Fibroblast of skin of left quadriceps (primary cell): ENCODE measurements at places on chromosomes 16 and 17.
A peak's percentile ranks its signal among the peaks of the same experiment; 100 is the strongest.

- DNase-seq, result no peak
These were observed 55.6 kb upstream of the LRRC37A3 start for GRCh38 chr17:64974750-64975317.

- DNase-seq, result no peak
These were observed 3.4 kb upstream of the MTSS2 start for GRCh38 chr16:70689035-70689969.

GRCh38 chr17:78933959-78934568 is 8.9 kb upstream of the TIMP2 start:
- DNase-seq, result peak; percentile 96

DNA sequence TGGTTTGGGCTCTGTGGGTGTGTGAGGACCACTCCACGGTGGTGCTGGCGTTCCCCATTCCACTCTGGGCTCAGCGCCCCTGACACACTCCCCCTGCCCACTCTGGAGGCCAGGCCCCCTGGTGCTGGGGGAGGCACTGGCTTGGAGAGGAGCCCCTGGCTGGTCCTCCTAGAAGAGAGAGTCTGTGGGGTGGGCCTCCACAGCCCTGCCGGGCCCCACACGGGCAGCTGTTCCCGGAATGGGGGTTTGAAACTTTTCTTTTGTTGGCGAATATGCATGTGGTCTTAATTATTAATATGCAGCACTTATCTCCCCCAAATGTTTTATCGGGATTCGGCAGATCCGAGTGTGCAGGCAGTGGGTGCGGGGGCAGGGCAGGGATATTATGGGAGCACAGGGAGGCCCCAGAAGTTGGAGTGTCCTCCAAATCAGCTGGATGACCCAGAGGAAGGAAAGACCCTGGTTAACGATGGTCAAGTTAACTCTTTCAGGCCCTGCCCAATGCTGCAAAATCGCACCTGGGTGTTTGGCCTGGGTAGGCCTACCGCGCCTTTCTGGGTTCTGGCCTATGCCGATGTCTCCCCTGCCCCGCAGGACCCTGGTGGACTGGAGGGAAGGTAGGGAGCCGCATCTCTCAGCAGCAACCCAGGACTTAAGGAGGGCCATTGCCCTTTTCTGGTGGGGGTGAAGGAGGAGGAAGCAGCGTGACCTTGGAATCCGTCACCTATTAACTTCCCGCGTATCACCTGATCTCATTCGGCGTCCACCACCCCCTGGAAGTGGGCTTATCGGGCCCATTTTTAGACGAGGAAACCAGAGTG is 36.0 kb downstream of the TMEM235 start:
- peak; percentile 36 for DNase-seq

GRCh38 chr17:44556832-44557606 is at the start of gene FZD2:
FZD2 (plus strand) TSS chr17:44557484; CDS start chr17:44557689, 205 bp downstream.
- peak; percentile 100 for DNase-seq

- no peak for DNase-seq
These were observed 9.4 kb downstream of the ALOX15B start for GRCh38 chr17:8048236-8048635.

DNA sequence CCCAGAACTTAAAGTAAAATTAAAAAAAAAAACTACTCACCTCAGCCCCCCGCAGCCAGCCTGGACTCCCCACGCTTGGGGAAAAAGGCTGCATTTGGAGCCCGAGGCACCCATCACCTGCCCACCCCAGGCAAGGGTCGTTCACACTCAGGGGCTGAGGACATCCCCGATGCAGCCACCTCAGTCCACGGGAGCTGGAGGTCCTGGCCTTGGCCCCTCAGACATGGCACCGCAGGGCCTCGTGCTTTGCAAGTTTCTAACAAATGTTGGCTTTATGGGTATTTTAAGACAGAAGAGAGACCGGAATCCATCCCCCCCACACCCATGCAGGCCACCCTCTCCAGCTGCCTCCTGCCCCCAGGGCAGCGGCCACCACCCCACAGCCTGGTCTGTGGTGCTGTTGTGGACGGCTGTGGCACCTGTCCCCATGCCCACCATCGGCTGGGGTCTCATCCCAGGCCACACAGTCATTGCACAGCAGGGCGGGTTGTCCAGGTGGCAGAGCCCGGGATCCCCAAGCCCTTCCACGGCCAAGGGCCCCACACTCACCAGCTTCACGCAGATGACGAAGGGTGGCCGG is 116.4 kb upstream of the ZNF750 start:
- no peak for DNase-seq

GRCh38 chr17:42283241-42284023 is 4.9 kb upstream of the STAT5A start:
- no peak for DNase-seq

DNA sequence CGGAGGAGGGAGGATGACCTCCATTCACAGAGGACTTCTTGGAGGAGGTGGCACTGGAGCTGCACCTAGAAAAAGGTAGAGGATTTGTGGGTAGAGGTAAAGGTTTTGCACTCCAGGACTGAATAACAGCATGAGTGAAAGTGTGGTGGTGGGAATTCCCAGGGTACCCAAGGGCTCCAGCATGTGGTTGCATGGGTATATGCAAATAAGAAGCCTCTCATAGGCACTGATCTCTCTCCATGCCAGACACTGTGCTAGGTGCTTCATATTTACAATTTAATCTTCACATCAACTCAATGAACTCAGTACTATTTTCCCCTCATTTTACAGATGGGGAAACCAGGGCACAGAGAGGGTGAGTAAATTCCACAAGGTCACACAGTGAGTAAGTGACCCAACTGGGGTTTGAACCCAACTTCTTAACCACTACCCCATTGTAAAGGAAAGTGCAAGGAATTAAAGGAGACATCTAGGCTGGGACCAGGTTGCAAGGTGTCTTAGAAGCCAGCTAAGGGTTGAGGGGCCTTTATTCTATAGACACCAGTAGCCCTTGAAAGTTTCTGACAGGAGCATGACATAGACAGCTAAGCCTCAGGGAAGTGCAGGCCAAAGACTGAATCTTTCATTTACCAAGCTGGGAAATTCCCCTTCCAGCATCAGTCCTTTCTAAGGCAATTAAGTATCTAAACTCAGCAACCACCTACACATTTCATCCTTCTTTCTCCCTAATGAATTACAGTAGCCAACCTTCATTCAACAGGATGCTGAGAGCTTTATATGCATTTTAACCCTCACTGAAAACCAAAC is 21.3 kb downstream of the SCNN1B start:
- DNase-seq, result no peak

- DNase-seq, result peak; percentile 76
These were observed 39.8 kb upstream of the XYLT1 start for GRCh38 chr16:17510567-17510966.

DNA sequence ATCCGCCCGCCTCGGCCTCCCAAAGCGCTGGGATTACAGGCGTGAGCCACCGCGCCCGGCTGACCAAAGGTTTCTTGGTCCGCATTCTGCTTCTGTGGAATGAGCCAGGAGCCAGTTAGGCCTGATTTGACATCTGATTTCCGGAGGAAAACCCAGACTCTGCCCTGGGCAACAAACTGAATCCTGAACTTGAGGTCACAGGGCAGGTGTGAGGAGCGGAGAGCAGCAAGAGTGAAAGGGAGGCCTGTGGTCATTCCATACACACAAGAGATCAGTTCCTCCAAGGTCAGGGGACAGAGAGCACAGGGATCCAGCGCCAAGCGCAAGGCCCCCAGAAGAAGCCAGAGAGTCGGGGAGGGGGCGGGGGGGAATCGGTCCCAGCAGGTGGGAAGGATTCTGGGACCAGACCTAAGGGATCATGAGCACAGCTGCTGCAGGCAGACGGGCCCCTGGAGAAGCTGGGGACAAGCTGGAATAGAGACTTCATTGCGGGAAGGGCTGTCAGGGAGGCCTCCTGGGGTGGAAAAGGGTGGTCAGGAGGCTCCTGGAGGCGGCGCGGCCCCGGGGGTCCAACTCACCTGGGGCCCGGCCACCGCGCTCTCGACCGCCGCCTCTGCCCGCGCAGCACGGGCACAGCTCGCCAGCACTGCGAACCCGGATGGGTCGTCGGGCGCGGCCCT is 436 bp downstream of the SHPK start:
- DNase-seq, result no peak

GRCh38 chr17:16302856-16303255 is 50.4 kb downstream of the CENPV start:
- DNase-seq, result no peak

GRCh38 chr17:47184681-47185080 is 4.4 kb downstream of the CDC27 start:
- no peak for DNase-seq

DNA sequence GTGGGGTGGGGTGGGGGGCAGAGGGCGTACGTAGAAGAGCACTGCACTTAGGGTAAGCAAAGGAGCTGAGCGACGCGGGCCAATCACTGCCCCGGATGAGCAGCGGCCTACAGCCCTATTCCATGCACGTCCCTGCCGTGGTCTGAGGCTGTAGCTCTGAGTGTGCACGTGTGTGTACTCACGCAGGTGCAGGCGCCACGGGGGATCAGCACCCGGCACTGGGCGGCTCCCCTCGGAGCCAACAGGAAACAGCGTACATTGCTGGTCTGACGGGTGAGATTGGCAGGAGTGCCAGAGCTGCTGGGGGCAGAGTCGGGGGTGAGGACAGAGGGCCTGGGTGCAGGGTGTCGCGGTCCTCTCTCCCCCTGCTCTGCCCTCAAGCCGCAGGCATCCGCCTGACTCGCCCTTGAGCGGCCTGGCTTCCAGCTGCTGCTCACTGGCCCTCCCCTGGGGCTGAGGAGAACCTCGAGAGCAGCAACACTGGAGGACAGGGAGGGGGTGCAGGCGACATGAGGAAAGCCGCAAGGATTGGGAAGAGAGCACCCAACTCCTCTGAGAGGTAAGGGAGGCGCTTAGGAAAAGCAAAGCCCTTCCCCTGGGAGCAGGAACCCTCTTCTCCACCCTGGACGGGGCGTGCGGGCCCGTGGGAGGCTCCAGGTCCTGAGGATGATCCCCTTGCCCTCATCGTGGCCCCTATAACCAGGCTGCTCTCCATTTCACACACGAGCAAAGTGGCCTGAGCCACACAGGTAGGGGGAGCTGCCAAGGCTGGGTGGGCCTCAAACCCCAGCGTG is 57.8 kb downstream of the ENGASE start:
- no peak for DNase-seq

DNA sequence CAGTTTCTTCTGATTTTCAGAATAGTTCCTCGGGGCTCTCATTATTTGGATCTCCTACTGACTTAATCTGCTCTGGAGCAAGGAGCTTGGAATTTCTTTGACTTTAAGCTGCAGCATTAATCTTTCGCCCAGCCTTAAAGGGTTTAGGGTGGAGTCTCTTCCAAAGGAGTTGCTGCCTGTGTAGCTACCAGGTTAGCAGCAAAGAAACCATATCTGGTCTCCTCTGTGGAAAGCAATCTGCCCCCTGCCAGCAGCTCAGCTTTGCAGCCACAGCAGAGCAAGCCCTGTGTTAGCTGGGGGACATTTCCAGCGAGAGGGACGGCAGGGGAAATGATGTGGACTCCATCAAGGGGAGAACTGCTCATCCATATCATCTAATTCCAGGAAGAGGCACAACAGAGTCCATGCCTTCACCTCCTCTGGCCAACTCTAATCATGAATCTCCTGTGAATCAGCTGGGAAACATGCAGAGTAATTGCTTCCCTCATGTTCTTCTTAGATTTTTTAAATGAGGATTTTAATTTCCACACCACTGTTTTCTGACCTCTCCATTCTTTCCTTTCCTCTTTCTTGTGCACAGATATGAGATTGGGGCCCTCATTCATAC is 827.6 kb upstream of the CA10 start:
- no peak for DNase-seq

DNA sequence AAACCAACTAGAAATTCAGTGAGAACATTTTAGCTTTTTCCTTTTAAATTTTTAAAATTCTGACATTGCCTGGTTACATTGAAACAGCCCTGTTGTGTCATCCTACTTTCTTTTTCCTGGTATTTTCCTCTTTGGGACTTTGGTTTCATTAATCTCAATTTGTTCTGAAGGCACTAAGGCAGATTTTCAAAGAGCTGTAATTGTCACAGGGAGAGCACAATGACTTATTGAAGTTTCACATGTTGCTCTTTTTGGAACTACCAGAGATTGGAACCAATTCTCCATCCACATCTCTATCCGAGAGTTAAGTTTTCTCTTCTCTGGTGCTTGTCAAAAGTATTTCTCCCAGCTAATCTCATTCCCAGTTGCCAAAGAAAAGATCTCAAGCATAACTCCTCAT is 144.7 kb upstream of the TBX2 start:
- no peak for DNase-seq

- DNase-seq, result no peak
These were observed 25.0 kb upstream of the ZNF750 start for GRCh38 chr17:82864713-82865248.

DNA sequence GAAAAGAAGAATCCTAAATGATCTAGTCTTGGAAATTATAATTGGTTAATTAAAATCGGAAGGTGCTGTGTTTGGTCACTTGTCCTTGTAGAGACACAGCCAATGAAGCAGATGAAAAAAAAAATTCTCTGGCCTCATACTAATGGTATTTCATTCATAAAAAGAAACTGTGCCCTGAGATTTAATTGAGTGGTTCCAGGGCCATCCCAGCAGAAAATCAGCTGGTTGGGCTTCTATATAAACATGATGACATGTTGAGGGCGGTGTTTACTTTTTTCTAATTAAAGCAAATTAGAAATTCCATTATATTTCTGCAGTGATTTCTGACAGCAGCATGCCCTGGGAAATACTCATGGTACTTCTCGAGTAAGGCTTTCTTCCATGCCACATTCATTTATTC is 191.9 kb upstream of the KCNJ16 start:
- DNase-seq, result no peak

DNA sequence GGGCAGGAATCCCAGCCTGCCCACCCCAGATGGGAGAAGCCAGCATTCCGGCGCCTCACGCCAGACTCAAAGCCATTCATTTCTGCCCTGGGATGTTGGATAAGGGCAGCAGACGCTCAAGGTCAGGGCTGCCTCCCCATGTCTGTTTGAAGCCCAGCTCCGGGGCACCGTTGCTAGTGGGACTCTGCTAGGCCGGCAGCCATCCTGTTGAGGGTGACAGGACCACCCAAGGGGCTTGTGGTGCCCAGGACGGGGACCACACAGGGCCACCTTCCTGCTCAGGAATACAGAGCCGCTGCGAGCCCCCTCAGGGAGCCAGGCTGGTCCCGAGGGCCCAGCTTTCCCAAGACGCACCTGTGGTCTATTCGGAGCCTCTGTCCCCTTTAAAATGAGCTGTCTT is 101.7 kb upstream of the CREBBP start:
- no peak for DNase-seq

- DNase-seq, result no peak
These were observed 5.8 kb upstream of the CBX4 start for GRCh38 chr17:79844869-79845600.

GRCh38 chr17:72164158-72164739 is 43.4 kb downstream of the SOX9 start:
- no peak for DNase-seq
